Stimulated activated CD4-positive, alpha-beta T cell treated with anti-CD3 and anti-CD28 coated beads, Interleukin-1b, Interleukin-23, amount 100 ng/mL, for 1 hour (primary cell): ENCODE measurements at places on chromosomes 1 and 21.

DNA sequence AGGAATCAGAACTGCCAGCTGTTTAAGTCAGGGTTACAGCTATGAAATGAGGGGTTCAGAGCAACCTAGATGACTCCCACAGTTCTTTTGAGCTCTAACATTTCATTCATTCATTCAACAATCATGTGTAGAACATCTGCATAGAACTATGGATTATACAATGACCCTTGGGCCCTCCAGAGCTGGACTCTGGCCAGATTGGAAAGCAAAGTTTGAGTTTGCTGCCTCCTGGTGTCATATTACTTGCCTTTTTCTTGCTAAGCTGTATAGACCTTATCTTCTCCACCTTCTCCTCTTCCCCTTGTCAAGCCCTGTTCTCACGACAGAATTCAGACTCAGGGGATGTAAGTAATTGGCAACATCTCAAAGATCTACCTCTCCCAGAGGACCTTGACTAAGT, 4.0 kb downstream of the CASQ2 start:
- no peak for DNase-seq

DNA sequence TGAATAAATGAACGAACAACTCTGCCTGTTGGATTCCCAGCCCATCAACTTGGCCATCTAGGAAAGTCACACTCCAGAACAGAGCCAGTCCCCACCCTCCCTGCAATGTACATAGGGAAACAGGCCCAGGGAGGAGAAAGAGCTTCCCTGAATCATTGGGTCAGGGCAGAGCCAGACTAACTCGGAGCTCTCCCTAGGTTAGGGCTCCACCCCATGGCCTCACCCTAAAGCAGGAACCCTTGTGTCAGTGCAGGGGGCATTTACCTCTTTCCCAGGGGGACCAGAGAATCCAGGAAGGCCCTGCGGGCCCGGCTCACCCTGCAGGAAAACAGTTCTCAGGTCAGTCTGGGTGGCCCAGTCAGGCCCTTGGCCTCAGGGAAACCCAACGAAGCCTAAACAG, 11.6 kb downstream of the COL9A2 start:
- no peak for DNase-seq

GRCh38 chr1:246932366-246932700, 585 bp upstream of the AHCTF1 start:
- no peak for DNase-seq

GRCh38 chr1:154835531-154836324, 34.4 kb downstream of the KCNN3 start:
- DNase-seq = no peak

GRCh38 chr1:246647513-246647912, 76.7 kb upstream of the SCCPDH start:
- DNase-seq = no peak

DNA sequence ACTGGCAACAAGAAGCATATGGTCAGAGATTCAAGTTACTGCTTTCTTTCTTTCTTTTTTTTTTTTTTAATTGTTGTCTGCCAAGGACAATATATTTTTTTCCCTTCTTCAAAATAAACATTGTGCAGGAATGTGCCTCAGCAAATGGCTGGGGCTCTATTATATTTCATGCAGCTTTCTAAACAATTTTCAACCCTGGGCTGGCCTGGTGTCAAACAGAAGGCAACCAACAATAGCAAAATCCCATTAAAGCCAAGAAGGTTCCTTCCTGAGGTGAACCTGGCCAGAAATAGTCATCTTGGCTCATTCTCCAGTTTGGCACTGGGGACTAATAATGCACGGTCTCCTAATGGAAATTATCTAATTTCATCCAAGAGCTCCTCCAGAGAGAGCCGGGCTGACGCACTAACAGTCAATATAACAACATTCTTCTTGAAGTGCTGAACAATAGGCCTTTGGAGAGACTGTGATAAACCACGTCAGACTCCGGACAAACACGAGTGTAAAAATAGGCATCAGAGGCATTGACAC, 35.7 kb upstream of the HLX start:
- no peak for DNase-seq

DNA sequence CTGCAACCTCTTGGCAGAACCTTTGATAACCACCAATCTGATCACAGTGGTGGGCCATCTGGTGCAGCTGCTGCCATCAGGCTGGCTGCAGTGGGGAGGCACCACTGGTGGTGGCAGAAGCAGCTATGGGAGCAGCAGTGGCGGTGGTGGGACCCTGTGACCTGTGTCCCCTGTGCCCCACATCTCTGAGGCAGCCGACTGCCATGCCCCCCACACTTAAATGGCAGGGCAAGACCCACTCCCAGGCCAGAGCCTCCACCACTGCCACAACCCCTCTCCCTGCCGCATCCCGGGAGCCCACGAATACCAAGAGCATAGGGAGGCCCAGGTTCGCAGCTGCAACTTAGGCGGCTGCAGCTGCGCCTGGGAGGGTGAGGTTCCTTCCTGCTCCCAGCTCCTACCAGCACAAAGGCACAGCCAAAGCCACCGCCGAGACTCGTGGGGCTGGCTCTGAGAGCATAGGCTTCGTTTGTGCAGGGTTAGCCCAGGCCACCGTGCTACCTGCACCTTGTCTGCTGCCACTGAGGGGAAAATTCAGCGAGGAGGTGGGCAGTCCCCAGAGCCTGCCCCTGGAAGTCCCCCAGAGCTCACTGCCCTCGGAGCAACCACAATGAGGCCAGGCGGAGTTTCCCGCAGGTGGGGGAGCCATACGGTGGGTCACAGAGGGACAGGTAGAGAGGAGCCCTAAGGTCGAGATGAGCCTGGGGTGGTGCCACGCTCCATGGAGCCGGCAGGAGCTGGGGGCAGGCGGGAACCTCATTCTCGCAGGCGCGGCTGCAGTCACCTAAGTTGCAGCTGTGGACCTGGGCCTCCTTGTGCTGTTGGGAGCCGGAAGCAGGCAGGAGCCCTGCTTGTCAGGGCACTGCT, 518.7 kb downstream of the RWDD3 start:
- no peak for DNase-seq

DNA sequence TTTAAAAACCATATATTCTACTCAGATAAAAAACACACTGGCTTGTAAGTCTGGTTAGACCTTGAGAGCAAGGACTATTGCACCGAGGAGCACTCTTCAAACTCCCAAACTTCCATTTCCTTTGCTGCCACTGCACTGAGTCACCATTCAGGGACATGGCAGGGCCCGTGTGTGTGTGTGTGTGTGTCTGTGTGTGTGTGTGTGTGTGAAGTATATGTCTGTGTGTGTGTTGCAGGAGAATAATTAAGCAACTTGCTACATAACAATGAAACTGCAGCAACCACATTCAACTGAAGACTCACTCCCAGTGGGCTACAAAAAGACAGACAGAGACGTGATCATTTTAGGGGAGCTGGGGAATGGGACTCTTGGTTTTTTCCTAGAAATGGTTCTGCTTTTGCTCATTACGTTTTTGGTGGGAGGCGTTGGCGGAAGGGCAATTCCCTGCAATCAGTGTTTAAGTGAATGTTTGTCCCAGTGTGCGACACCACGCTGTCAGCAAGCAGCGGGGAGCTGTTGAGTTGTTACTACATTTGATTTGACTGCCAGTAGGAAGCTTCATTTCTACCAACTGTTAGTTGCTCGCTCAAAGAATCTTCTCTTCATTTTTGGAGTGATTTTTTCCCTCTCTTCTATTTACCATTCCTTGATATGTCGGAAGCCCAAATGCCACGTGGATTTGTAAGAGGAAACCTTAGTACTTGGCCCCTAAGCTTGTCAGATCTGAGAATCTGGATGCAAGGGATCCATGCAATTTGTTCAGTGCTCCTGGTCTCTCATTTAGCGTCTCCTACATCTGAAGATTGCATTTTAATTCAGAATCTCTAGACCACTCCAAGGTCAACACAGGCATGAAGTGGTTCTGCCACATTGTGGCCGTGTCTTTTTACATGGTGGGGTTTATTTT, 36.1 kb downstream of the ESRRG start:
- DNase-seq = no peak

- DNase-seq = no peak
These were observed 1609.6 kb upstream of the B3GALT2 start for GRCh38 chr1:194795917-194796593.

DNA sequence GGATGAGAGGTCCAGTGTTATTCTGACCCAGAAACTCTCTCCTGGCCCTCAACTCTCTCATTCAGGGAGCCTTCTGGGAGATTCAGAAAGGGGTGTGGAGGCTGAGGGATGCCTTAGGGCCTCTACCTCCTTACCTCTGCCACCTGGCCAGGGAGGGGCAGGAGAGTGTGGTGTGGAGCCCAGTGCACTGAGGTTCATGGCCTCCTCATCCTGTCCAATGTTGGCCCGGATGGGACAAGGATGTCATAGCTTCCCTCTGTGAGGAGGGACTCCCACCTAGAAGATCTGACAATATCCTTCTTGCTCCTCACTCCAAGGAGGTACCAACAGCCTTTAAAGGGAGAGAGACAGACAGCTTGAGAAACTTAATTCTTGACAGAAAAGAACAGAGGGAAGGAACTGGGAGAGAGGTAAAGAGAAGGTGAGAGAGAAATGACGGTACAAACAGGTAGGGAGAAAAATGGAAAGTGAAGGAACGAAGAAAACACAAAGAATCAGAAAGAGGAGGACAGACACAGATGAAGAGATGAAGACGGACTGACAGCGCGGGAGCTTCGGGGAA, 779 bp downstream of the BEND5 start:
- DNase-seq = no peak

GRCh38 chr1:182615468-182616129, 11.4 kb upstream of the RGS16 start:
- no peak for DNase-seq

- DNase-seq = no peak
These were observed 37.4 kb downstream of the CITED4 start for GRCh38 chr1:40824591-40825434.

- DNase-seq = no peak
These were observed 34.2 kb downstream of the VWA5B1 start for GRCh38 chr1:20324704-20325406.

DNA sequence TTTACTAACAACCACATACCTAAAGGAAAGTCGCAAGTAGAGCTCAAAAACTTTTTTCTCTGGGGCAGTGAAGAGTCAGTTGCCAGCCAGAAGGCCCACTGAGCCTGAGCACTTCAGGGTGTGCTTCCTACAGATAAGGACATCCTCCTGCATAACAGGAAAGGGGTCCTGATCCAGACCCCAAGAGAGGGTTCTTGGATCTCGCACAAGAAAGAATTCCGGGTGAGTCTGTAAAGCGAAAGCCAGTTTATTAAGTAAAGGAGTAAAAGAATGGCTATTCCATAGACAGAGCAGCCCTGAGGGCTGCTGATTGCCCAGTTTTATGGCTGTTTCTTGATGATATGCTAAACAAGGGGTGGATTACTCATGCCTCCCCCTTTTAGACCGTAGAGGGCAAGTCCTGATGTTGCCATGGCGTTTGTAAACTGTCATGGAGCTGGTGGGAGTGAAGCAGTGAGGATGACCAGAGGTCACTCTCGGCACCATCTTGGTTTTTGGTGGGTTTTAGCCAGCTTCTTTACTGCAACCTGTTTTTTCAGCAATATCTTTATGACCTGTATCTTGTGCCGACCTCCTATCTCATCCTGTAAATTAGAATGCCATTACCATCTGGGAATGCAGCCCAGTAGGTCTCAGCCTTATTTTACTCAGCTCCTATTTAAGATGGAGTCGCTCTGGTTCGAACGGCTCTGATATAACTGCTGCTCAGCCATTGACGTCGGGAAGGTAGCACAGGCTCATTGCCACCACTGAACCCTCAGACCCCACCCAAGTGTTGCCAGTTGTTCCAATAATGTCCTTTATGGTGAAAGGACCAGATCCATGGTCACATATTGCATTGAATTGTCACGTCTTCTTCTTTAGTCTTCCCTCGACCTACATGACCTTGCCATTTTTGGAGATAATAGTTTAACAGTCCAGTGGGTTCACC, 96.6 kb upstream of the ERRFI1 start:
- no peak for DNase-seq

DNA sequence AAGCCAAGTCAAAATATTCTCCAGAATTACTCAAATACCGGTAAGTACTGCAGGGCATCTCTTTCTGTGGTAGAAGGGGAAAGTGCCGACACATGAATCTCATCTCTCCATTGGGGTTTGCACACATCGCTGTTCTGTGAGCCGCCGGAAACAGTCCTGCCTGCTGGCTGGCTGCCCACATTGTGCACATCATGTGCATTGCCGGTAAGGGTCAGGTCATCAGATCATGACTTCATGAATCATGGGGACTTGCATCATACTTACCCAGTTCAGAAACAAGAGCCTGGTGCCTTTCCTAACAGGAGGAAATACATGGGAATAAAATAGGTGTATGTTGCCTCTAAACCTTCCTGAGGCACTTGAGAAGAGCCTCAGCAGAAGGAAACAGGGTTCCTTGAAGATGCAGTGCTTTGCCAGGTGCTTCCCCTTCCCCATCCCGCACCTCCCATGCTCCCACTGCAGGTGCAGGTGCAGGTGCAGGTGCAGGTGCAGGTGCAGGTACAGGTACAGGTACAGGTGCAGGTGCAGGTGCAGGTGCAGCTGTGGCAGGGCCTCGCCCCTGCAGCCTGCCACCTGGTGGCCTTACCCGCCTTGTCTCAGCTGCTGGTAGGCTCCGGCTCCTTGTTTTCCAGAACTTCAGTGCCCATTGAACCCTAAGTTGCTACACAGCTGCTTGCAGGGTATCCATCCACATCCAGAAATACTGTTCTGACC, 26.5 kb downstream of the GPR137B start:
- no peak for DNase-seq

GRCh38 chr1:183694066-183694465, 41.0 kb upstream of the APOBEC4 start:
- DNase-seq = no peak

DNA sequence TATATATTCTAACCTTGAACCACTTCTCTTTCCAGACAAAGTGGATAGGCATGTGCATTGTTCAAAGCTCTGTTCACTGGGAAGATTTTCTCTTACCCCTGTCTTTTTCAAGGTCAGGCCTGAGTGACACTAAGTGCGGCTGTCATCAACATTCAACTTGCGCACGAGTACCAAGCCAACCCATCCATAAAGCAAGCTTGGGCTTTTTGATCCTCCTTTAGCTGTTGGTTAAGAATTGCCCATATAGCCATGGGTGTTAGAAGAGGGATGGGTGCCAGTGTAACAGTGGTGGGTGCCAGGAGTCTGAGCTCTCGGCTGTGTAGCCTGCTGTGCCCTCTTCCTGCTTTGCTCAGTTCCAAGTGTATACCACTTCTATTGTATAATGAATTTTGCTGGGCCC, 136.1 kb downstream of the GLUL start:
- no peak for DNase-seq

DNA sequence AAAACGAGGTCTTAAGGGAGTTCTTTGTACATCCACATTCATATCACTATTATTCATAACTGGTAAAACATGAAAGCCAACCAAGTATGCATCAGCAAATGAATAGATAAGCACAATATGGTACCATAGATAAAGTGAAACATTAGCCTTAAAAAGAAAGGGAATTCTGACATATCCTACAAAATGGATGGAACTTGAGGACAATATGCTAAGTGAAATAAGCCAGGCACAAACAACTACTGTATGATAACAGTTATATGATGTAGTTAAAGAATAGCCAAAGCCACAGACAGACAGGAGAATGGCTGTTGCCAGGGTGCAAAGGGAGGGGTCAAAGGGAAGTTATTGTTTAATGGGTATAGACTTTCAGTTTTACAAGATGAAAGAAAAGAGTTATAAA, 148.9 kb downstream of the EIF4G3 start:
- no peak for DNase-seq

GRCh38 chr1:6124341-6124740, 55.8 kb downstream of the CHD5 start:
- DNase-seq = no peak

GRCh38 chr1:113579256-113580018, 179.8 kb downstream of the PHTF1 start:
- DNase-seq = no peak
